ENCODE measurements at places on chromosomes 13 and 19.

DNA sequence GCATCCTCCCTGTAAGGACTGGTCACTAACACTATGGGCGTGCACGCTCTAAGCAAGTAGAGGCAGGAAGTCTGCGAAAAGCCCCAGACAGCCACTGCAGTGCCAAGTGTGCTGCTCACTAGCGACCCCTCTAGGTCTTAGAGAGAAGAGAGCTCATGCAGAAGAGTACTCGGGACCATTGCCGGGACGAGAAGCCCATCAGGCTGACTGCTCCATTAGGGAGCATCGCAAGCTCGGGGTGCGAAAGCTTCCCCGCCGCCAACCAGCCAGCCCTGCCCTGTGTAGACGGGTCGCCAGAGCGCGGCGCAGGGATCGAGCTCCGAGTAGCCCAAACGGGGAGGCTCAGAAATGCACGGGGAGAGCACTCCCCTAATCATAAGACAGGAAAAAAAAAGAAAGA is 16.6 kb downstream of the POU4F1 start:
- no peak for DNase-seq

- no peak for DNase-seq
Measured at GRCh38 chr19:21487969-21488368, 17.4 kb upstream of the ZNF429 start.

DNA sequence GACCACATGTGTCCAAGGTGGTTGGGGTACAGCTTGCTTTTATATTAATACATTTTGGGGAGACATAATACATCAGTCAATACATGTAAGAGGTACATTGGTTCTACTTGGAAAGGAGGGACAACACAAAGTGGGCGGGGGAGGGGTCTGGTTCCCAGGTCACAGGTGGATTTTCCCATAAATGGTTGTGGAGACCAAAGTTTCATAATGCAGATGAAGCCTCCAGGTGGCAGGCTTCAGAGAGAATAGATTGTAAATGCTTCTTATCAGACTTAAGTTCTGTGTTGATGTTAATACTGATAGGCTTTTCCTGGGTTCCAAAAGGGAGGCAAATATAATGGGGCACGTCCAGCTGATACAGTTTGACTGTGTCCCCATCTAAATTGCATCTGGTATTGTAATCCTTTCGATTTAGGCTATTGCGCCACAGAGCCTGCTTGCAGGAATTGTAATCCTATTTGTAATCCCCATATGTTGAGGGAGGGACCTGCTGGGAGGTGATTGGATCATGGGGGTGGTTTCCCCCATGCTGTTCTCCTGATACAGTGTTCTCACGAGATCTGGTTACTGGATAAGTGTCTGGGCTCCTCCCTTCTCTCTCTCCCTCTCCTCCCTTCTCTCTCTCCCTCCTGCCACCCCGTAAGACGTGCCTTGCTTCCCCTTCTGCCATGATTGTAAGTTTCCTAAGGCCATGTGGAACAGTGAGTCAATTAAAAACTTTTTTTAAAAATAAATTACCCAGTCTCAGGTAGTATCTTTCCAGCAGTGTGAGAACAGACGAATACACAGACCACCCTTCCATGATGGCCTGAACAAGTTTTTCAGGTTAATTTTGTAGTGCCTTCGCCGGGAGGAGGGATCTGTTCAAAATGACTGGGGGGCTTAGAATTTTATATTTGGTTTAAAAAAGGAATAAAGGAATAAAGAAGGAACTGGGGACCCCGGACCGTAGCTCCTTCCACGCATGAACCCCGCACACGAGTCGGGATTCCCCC is 44.9 kb downstream of the ZNF823 start:
- DNase-seq, result no peak

DNA sequence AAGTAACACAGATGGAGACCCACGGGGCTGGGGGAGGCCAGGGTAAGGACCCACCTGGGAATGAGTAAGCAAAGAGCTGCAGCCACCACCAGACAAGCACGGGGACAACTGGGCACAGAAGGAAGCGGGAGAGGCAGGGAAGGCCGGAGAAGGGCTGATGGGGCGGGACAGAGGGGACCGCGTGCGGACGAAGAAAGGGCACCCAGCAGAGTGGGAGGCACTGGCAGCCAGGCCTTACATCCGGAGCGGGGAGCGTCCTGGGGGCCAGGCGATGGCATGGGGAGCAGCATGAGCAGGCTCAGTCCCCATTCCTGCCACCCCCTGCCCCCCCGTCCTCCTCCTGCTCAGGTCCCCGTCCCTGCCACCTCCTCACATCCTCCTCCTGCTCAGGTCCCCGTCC is 3.0 kb downstream of the PROZ start:
- no peak for DNase-seq

DNA sequence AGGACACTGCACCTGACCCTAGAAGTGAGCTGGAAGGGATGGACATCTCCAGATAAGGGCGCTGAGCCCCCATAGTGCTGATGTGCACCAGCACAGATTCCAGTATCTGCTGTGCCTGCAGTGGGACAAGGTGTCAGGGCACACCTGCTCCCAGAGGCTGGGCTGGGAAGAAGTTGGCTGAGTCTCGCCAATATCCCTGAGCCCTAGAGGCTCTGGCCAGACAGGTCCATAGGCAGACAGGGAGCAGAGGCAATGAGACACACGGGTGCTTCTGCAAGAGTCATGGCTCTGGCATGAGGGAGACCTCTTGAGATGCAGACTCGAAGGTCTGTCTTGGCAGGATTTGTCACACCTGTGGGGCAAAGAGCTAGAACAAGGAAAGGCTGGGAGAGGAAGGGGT is 1321.5 kb downstream of the UQCRFS1 start:
- DNase-seq, result no peak

GRCh38 chr13:108950333-108951010 is 321.1 kb downstream of the MYO16 start:
- no peak for DNase-seq

DNA sequence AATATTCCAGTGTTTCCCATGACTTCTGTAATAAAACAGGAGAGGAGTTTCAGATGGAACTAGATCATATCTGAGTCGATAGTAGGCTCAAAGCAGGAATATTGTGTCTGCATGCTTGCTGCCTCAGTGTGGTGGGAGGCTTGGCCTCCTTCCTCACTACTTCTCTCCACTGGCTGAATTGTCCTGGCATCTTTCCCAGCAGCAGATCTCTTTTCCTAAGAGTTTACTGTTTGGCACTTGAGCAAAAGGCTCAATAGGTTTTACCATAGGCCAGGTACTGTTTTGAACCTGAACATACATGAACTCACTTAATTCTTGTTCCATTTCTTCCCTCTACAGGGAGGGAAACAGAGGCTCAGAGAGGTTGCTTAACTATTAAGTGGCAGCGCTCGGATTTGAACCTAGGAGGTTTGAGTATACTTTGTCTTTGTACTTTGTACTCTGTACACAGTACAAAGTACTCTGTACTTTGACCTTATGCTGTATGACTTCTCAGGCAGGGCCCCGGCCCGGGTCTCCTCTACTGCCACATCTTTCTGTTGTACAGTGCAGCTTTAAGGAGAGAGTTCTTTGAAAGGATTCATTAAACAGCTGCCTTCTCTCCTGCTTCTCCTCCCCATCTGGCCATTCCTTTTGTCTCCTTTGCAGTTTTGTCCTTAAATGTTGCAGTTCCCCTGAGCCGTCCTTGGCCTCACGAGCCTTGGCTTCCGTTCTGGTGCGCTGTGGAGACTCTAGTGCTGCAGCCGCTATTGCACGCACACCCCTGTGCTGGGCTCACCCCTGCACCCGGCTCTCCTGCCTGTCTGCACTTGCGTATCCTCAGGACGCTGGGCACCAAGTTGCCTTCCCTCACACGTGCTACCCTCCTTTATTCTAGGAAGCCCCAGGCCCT is 8.1 kb downstream of the B3GLCT start:
- DNase-seq, result no peak

- DNase-seq, result no peak
Measured at GRCh38 chr13:30125422-30126073, 181.8 kb downstream of the KATNAL1 start.

DNA sequence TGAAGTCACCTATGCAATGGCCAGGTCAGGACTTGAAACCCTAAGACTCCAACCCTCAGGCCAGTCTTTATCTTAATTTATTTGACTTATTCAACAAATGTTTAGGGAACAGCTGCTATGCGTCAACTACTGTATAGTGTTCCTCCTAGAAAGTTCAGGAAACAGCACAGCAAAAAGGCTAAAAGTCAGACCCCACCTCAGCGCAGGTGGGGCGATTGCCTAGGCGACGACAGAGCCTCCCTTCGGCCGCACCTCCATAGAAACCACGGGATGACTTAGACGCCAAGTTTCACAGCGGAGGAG is 502 bp downstream of the VRK3 start:
- DNase-seq, result no peak

GRCh38 chr13:22276616-22277015 is 605.7 kb downstream of the FGF9 start:
- no peak for DNase-seq

GRCh38 chr13:30739761-30740642 is 4.7 kb downstream of the ALOX5AP start:
- DNase-seq, result peak; percentile 45

DNA sequence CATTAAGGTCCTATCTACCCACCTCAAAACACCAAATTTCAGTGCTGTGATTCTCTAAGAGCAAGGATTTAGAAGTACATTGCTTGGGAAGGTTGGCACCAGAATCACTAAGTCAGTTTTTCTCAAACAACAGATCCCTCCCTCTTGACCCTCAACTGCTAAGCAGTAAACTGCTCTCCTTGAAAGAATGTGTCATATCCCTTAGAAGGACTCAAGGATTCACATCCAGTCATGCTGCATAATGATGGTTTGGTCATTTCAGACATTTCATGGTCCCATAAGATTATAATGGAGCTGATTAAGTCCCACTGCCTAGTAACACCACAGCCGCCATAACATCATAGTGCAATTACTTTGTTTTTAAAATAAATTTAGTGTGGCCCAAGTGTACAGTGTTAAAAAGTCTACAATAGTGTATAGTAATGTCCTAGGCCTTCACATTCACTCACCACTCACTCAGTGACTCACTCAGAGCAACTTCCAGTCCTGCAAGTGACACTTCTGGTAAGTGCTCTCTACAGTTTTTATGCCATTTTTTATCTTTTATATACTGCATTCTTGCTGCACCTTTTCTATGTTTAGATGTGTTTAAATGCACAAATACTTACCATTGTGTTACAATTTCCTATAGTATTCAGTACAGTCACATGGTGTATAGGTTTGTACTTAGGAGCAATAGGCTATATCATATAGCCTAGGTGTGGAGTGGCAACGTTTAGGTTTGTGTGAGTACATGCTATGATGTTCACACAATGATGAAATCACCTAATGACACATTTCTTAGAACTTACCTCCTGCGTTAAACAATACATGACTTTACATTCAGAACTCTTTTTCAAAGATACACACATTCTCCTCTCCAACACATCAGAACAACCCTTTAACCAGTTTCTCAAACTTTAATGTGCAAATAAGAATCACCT is 15.7 kb upstream of the CCDC169 start:
- no peak for DNase-seq

DNA sequence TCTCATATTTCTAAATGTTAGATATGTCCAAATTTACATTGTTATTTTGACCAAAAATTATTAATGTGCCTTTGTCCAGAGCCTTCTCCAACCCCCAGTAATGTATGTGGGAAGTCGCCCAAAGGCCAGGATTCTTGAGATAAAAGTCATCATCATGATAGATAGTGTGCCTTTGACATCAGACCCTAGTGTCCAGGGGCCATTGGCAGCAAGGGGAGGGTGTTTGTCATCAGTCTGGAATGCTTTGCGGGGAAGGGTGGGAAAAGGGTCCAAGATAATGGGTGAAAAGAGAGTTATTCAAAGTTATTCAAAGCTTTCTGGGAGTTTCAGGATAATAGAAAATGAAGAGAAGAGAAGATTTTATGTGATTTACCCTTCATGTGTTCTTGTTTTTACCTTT is 909.5 kb upstream of the GPC6 start:
- DNase-seq, result no peak

DNA sequence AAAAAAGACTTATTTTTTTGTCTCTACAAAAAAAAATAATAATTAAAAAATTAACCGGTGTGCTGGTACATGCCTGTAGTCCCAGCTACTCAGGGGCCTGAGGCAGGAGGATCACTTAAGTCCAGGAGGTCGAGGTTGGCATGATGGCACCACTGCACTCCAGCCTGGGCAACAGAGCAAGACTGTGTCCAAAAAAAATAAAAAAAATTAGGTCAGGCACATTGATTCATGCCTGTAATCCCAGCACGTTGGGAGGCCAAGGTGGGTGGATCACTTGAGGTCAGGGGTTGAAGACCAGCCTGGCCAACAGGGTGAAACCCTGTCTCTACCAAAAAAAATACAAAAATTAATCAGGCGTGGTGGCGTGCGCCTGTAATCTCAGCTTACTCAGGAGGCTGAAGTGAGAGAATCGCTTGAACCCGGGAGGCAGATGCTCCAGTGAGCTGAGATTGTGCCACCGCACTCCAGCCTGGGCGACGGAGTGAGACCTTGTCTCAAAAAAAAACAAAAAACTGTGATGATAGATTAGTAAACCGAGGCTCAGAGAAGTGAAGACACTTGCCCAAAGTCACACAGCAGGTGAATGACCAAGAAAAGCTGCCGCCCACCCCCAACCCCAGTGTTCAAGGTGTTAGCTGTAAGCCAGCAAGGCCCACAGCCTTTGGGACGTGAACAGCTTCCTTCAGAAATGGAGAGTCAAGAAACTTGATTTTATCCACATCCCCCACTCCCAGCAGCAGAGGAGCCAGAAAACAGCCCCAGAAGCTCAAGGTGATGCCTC is 9.4 kb downstream of the RNU6-9 start:
- no peak for DNase-seq

DNA sequence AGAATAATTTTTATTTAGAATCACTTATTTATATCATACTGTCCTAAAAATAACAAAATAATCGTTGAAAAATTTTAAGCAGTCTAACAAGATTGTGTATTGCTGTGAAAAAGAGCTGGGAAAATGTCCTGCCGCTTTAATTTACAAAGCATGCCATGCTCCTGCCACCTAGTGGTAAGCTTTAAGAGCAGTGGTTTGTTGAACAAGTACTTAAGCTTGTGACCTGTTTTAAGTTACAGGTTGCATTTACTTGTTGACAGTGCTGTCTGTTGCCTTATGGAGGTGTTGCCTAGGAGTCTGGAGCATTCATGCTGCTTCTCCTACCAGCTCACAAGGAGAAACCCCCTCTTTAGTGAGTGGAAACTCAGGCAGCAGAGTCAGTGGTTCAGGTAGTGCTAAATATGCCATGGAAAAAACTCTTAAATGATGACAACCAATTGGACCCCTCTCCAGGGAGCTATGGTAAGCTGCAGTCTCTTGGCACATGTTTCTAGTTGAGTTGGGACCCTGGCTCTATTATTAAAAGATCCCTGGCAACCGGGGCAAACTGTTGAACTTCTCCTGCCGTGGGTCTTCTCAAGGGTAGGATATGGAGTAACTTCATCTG is 68.4 kb downstream of the SPATA13 start:
- DNase-seq, result no peak

GRCh38 chr19:16530540-16531379 is 11.5 kb downstream of the CHERP start:
- no peak for DNase-seq

DNA sequence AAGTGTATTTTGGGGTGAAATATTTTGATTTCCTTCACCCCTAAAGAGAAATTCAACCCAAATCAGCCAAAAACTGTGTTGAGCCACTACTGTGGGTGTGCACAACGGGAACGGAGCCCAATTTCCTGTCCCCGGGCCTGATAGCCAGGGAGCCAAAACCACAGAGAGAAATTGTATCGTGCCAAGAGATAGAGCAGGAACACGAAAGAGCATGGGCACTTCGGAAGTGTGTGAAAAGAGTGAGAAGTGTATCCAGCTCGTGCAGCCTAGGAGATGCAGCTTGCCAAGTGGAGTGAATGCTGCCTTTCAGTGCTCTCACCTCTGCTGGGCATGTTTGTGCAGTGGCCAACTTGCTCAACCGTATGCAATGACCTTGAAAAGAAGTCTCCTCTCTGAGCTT is 19.4 kb upstream of the PLEKHF1 start:
- DNase-seq, result no peak

- no peak for DNase-seq
Measured at GRCh38 chr13:28237944-28238343, 99.6 kb downstream of the PAN3 start.

Measured in stimulated activated CD4-positive, alpha-beta T cell treated with anti-CD3 and anti-CD28 coated beads, Interleukin-12 subunit alpha, Interleukin-12 subunit beta, amount 100 ng/mL, for 24 hours (primary cell).